ENCODE measurements at places on chromosomes 6 and 20. TPM values are rescaled to one million over a fixed set of nuclear protein-coding genes. Genes with fewer than 3 reads are reported as not detected.

GRCh38 chr6:25620391-25620790 lies 31.6 kb upstream of the SCGN start:
- DNase-seq, result no peak
- no peaks in the 10 kb centered on the region for H3K27me3 ChIP-seq
- H3K27ac ChIP-seq, result no peak overlapping the region
- peaks cover 7% of the 10 kb centered on the region for H3K36me3 ChIP-seq

- no peak overlapping the region for H3K27ac ChIP-seq
- DNase-seq, result no peak
- no peak overlapping the region for H3K4me3 ChIP-seq
- H3K27me3 ChIP-seq, result no peaks in the 10 kb centered on the region
- no peaks in the 10 kb centered on the region for H3K36me3 ChIP-seq
These were observed 891.7 kb downstream of the C6orf118 start for GRCh38 chr6:164417537-164418261.

DNA sequence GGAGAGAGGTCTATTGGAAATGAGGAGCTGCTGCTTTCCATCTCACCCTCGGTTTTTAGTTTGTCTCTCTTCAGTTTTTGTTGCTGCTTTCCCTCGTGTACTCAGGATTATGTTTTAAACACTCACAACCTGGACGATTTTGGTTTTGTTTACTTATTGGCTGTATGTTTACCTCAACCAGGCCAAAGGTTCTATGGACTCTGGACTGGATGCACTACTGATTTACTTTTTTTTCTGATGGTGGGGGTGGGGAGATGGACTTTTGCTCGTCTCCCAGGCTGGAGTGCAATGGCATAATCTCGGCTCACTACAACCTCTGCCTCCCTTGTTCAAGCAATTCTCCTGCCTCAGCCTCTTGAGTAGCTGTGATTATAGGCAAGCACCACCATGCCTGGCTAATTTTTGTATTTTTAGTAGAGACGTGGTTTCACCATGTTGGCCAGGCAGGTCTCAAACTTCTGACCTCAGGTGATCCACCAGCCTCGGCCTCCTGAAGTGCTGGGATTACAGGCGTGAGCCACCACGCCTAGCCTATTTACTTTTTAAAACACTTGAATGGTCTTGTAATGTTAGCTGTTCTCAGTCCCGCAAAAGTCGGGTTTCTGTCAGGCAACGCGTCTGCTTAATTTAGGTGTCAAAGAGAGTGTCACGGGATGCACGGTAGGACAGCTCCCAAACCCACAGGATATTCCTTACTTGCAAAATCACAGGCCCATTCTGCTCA lies 148.2 kb upstream of the RIPOR2 start:
- H3K4me3 ChIP-seq, result no peak overlapping the region
- DNase-seq, result no peak
- peak overlapping the region; percentile 49 for H3K27ac ChIP-seq
- no peaks in the 10 kb centered on the region for H3K27me3 ChIP-seq
- peaks cover 39% of the 10 kb centered on the region for H3K4me1 ChIP-seq
- H3K36me3 ChIP-seq, result peaks cover 3% of the 10 kb centered on the region

GRCh38 chr20:44747166-44748004 lies 1.7 kb downstream of the KCNK15 start:
- H3K4me3 ChIP-seq, result no peak overlapping the region
- no peaks in the 10 kb centered on the region for H3K36me3 ChIP-seq
- no peak overlapping the region for H3K27ac ChIP-seq
- peak; percentile 66 for DNase-seq
- H3K27me3 ChIP-seq, result no peaks in the 10 kb centered on the region
- peaks cover 4% of the 10 kb centered on the region for H3K4me1 ChIP-seq

DNA sequence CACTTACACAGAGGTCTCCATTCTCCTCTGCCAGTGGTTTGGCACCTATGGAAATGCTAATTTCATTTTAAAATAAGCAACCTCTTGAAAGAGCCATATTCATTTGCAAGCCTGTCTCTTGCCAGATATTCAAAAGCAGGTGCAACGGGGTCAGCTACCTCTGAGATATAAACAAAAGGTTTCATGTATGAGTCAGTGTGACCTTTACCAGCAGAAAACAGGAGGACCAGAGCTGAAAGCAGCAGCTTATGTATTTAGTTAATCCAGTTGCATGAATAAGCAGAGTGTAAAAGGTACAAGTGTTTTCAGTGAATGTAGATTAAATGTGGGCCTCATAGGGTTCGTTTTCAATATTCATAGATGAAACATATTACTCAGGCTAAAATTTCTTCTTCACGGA lies 56.0 kb downstream of the TENT5A start:
- H3K27me3 ChIP-seq, result no peaks in the 10 kb centered on the region
- DNase-seq, result no peak
- H3K4me3 ChIP-seq, result no peak overlapping the region

- no peak overlapping the region for H3K4me3 ChIP-seq
- H3K27me3 ChIP-seq, result no peaks in the 10 kb centered on the region
- H3K4me1 ChIP-seq, result no peaks in the 10 kb centered on the region
- H3K36me3 ChIP-seq, result peaks cover 99% of the 10 kb centered on the region
- DNase-seq, result no peak
- H3K27ac ChIP-seq, result no peak overlapping the region
These were observed 19.3 kb downstream of the RBCK1 start for GRCh38 chr20:427401-427800.

- no peak overlapping the region for H3K27ac ChIP-seq
- H3K4me3 ChIP-seq, result no peak overlapping the region
- DNase-seq, result no peak
- no peaks in the 10 kb centered on the region for H3K36me3 ChIP-seq
These were observed 10.1 kb upstream of the PRL start for GRCh38 chr6:22306741-22307466.

DNA sequence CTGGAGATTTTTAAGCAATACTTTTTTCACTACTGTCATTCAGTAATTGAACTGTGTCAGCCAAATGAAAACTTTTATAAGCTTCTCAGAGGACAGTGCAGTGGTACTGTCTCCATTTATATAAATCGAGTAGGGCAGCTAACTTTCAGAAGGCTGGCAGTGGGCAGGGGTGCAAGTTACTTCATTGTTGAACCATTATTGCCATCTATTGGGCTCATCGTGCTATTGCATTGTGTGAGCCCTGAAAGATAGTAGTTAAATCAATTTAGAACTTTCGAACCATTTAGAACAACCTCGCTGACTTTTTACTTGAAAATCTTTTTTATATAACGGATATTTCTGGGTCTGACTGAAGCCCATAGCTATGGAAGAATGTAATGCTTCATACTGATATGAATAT lies 347.8 kb upstream of the PLCB4 start:
- H3K4me3 ChIP-seq, result no peak overlapping the region

DNA sequence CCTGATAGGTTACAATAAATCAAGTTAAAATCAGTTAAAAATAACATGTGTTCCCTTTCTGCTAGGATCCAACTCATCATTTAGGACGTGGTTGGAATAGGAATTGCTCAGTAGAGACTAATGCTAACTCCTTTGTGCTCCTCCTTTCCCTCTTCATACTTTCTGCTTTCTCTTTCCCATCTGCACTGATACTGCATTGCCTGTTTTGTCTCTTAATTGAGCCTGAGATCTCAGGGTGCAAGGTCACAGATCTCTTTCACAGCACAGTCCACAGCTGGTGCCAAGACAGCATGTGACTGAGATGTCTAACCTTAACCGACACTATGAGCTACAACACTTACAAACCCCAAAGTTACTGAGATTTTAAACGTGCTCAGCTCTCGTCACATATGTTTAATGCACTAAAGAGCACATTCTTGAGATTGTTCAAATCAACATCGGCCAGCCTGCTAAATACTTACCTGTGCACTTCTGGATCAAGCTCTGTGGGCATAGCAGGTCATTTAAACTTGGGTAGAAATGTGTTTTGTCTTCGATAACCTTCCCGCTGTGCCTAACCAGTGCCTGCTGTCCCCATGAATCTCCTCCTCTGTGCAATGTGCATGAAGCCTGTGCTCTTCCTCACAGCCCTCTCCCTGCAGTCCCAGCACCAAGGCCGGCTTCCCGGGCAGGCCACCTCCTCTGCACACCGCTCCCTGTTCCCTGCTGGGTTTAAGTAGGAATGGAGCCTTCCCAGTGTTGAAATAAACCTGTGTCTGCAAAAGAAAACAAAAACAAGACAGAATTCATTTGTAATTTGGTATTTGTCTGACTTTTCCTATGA lies 39.6 kb upstream of the AFDN start:
- H3K4me3 ChIP-seq, result no peak overlapping the region
- H3K36me3 ChIP-seq, result no peaks in the 10 kb centered on the region
- no peak for DNase-seq
- H3K27me3 ChIP-seq, result no peaks in the 10 kb centered on the region

- no peak overlapping the region for H3K4me3 ChIP-seq
- no peak overlapping the region for H3K27ac ChIP-seq
- H3K4me1 ChIP-seq, result no peaks in the 10 kb centered on the region
- no peaks in the 10 kb centered on the region for H3K27me3 ChIP-seq
- no peaks in the 10 kb centered on the region for H3K36me3 ChIP-seq
- DNase-seq, result no peak
These were observed 74.6 kb downstream of the NINL start for GRCh38 chr20:25510721-25511120.

DNA sequence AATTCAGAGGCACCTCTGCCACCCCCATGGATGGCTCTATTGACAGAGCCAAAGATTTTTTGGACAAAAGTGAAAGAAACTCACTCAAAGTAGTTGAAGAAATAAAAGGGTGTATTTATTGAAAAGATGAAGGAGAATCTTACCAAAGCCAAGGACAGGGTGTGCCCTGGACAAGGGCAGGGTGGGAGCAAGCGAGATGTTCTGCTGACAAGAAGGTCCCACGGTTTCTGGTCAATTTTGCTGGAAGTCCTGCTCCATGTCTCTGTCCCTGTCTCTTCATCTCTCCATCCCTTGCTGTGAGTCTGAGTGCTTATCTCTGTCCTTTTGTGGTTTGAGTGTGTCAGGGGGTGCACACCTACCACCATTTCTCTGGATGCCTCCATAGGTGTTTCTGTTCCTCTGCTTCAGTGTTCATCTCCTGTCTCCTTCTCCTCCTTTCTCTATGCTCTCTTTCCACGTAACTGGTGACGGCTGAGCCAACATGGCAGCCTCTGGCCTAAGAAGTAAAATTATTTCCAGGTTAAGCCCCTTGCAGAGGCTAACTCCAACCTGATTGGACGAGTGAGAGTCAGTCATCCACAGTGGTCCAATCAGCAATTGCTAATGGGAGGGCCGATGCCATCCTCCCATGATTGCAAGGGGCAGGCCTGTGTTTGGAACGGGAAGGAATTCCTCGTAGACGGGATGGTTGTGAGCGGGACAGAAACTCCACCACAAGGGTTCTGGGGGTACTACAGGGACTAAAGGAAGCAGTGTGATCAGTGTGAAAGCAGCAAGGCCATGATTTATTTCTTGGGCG lies 502.1 kb upstream of the CDH4 start:
- H3K27me3 ChIP-seq, result no peaks in the 10 kb centered on the region
- no peak for DNase-seq
- no peaks in the 10 kb centered on the region for H3K36me3 ChIP-seq
- H3K4me3 ChIP-seq, result no peak overlapping the region
- no peak overlapping the region for H3K27ac ChIP-seq

GRCh38 chr6:98777762-98778161 lies 56.6 kb upstream of the POU3F2 start:
- H3K4me1 ChIP-seq, result no peaks in the 10 kb centered on the region
- no peak overlapping the region for H3K27ac ChIP-seq
- H3K4me3 ChIP-seq, result no peak overlapping the region
- no peaks in the 10 kb centered on the region for H3K36me3 ChIP-seq

DNA sequence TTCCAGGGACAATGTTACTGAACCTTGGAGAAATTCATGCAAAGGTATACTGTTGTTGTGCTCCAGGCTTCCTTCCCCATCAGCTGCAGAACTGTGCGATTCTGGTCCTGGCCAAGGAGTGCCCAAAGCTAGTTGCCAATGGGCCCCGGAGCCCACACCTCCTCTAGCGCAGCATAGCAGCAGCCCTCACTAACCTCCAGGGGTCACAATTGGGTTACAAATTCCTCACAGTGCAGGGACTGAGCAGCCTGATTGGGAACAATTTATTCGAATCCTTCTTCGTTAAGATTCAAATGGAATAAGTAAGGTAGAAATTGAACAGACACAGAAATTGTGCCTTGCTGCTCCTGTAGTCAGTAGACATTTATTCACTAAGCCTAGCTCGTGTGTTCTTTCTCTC lies 284.9 kb downstream of the PRKN start:
- no peaks in the 10 kb centered on the region for H3K27me3 ChIP-seq
- no peak for DNase-seq
- H3K4me1 ChIP-seq, result no peaks in the 10 kb centered on the region

DNA sequence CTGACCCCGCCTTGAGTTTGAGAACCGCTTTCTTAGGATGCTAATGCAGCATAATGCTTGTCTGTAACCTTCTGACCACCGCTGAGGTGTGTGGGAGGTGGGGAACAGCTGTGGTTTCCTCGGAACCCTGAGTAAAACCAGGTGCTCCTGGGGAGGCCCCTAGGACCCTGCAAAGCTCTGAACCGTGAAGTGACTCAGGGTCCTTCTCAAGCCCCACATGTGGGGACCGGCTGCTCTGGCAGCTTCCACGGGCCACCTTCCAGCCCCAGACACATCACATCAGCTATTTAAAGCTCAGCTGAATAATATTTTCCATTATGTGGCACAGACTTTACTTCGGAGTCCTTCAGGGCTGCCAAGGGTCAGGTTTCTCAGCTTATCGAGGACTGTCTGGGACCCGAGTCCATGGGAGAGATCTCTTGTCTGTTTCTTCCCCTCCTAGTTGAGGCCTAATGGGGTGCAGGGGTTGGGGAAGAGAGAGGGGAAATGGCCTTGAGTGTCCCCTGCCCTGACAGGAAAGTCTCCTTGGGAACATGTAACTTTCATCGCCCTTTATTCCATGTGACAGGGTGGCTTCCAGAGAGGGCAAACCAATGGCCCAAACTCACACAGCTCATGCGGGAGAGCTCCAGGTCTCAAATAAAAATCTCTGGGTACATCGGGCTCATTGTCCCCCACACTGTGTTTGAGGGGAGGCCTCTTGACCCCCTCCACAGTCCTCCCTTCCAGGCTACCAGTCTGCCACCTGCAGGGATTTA lies 186.1 kb upstream of the SLC24A3 start:
- peaks cover 14% of the 10 kb centered on the region for H3K4me1 ChIP-seq
- peak; percentile 54 for DNase-seq
- H3K4me3 ChIP-seq, result no peak overlapping the region
- H3K27me3 ChIP-seq, result no peaks in the 10 kb centered on the region

The TMEM217 gene
- total RNA-seq, result 1.8 TPM

The HCRTR2 gene
- not detected for total RNA-seq

The PNLDC1 gene
- not detected for total RNA-seq

The PTGIS gene
- total RNA-seq, result 95.2 TPM

The MYMX gene
- 0.31 TPM for total RNA-seq

The CDSN gene
- total RNA-seq, result not detected

The TREML4 gene
- not detected for total RNA-seq

The GJA10 gene
- not detected for total RNA-seq

The SLC22A1 gene
- total RNA-seq, result 0.71 TPM

The FAM83C gene
- total RNA-seq, result not detected

Data from heart left ventricle (tissue), 16 donors.